Panc1 (cell line): ENCODE measurements at places on chromosomes 7 and 10.

GRCh38 chr10:94439275-94439861 lies 37.0 kb downstream of the TBC1D12 start:
- DNase-seq: no peak

- no peak for DNase-seq
Observed at GRCh38 chr7:140684066-140684950, 11.6 kb downstream of the ADCK2 start.

GRCh38 chr7:98084631-98085030 lies 22.0 kb upstream of the LMTK2 start:
- no peak for DNase-seq

GRCh38 chr7:88132725-88133124 lies 87.1 kb downstream of the SRI start:
- no peak for DNase-seq

DNA sequence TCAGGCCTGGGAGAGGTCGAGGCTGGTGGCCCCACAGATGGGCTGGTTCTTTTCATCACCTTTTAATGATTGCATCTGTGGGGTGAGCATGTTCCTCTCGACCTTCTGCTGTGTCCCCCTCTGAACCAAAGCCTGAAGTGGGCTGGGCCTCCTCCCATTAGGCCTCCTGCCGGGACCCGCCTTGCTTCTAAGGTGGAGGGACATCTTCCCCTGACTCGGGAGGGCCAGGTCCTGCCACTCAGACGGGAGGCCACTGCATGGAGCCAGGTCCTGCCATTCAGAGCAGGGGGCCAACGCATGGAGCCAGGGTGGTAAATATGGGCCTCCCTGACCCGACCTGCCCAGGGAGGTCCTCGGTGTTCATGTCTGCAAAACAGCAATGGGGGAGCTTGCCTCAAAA lies 188.4 kb downstream of the EBF3 start:
- DNase-seq: no peak

GRCh38 chr10:100859484-100859763 lies 53.3 kb upstream of the SLF2 start:
- DNase-seq: no peak

DNA sequence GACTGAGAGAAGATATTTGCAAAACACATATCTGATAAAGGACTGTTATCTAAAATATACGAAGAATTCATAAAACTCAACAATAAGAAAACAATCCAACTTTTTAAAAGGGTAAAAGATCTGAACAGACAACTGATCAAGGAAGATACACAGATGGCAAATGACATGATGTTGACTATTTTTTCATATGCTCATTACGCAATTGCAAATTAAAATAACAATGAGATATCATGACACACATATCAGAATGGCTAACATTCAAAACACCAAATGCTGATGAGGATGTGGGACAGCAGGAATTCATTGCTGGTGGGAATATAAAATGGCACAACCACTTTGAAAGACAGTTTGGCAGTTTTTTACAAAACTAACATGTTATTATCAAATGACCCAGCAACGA lies 8.9 kb downstream of the DENND11 start:
- no peak for DNase-seq

DNA sequence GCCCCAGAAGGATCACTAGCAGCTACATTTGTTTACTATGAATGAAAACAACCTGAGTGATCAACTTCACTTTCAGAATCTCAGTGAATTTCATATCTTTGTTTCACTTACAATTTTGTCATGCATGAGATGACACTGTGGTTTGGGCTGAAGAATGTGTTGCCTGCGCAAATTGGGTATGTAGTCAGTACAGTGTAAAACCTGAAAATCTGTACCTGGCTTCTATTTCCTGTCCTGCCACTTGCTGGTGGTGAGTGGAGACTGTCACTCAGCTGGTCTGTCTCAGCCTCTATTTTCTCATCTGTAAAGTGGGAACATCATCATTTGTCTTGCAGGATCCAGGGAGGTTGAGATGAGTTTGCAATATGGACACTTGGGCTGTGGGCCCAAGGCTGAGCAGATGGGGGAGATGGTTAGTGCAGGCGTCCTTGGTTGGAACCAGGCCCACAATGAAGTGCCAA lies 118.0 kb downstream of the WDFY4 start:
- no peak for DNase-seq

DNA sequence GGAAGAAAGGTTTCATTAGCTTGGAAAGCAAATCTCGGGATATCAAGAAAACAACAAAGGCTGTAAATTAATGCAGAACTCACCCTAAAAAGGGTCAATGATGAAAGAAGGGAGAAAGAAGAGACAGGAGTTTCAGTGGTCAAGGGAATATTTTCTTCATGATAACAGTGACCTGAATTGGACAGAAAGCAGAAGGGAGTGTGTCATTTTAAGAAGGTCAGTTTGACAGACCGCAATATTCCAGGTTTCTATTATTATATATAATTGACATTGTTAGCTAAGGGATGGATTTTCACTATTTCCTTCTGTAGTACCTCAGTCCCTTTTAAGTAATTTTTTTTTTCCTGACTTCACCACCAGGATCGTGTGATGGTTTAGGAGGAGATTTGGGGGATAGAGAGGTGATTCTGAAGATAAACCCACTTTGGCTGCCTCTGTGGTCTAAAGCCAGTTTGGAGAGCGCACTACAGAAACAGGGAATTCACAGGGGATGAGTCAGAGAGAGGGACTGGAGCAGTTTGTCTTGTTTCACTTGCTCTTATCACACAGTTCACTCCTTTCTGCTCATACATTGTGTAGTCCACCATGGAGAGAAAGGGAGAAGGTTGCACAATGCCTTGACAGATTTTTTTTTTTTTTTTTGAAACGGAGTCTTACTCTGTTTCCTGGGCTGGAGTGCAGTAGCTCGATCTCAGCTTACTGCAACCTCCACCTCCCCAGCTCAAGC lies 417.9 kb downstream of the AUTS2 start:
- DNase-seq: no peak

DNA sequence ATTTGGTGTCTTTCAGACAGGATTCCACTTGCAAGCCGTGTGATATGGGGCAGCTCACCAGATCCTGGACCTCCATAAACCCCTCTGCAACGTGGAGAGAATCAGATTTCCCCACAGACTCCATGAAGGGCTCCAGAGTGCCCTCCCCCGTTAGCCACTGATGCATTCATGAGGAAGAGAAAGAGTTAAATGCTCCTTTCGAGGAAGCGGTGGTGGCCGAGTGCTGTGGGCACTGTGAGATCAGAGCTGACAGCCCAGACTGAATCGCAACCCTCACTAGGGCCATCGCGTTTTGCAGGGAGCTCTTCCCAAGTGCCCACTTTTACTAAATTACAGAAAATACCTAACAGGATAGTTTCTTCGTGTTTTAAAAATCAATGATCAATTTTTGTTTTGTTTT lies 226.3 kb upstream of the ZNF32 start:
- DNase-seq: no peak

DNA sequence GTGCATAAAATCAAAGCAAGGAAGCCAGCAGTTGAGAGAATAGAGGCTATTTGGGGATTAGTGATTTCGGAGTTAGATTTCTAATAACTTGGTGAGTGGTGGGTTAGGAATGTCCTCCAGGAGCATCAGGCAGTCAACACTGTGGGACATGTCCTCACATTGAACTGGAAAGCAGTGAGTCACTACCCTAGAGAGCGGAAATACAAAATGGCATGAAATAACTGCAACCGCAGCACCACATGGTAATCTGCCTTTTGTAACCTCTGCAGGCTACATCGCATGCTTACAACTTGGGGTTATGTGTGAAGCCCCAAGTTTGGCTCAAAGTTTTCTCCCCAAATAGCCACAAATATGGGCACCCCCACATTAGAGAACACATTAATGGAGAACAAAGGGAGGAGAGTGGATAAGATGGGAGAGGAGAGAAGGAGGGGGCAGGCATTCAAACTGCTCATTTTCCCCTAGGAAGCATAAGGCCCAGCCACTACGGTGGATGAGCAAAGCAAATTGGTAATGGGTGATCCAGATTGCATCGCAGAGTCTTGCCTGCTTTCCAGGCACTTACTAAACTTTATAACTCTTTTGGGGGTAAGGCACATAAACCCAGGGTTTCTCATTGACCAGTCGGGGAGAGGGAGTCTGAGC lies 22.0 kb upstream of the SLF2 start:
- no peak for DNase-seq

GRCh38 chr7:130425796-130426195 lies 15.0 kb downstream of the CEP41 start:
- no peak for DNase-seq

DNA sequence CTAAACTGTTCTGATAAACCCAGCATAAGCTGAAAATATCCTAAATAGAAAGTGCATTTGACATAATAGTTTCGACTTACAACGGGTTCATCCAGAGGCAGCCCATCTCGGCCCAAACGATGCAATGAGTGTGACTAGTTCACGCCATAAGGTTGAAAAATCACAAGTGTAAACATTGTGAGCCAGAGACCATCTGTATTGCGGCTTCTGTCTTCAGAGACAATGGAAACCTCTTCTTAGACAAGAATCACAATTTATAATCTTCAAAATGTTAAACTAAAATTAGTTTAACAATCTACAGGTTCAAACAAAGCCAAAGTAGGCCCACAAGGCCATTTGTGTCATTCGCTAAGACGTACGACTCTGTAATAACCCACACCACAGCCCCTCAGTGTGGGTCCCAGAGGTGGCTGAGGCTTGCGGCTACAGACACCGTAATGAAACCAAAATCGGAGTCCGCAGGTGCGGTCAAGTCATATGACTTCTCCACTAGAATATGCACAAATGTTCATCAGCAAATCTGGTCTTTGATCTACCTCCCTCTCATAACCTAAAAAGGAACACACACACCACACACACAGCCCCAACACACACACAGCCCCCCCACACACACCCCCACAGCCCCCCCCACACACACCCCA lies 81.8 kb downstream of the DIP2C start:
- no peak for DNase-seq

DNA sequence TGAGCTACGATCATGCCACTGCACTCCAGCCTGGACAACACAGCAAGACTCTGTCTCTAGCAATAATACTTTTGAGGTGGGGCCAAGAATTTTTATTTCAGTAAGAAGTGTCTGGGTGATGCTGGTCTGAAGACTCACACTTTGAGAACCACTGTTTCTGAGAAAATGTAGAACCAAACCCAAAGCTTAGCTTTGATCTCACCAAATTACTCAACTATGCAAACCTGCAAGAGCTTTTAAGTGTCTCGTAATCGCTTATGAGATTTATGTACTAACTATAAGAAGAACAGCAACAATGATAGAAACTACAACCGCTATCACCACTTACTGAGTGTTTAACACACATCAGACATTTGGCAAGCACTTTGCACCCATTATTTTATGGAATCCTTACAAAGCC lies 29.5 kb downstream of the APBB1IP start:
- no peak for DNase-seq

DNA sequence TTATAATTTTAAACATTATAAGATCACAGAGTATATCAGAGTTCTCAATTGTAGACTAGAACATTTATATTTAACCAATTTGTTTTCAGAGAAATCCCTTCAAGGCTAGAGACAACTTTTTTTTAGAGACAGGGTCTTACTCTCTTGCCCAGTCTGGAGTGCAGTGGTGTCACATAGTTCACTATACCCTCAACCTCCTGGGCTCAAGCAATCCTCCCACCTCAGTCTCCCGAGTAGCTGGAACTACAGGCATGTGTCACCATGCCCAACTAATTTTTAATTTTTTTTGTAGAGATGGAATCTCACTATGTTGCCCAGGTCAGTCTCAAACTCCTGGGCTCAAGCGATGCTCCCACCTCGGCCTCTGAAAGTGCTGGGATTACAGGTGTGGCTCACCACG lies 15.3 kb downstream of the UCMA start:
- DNase-seq: no peak

DNA sequence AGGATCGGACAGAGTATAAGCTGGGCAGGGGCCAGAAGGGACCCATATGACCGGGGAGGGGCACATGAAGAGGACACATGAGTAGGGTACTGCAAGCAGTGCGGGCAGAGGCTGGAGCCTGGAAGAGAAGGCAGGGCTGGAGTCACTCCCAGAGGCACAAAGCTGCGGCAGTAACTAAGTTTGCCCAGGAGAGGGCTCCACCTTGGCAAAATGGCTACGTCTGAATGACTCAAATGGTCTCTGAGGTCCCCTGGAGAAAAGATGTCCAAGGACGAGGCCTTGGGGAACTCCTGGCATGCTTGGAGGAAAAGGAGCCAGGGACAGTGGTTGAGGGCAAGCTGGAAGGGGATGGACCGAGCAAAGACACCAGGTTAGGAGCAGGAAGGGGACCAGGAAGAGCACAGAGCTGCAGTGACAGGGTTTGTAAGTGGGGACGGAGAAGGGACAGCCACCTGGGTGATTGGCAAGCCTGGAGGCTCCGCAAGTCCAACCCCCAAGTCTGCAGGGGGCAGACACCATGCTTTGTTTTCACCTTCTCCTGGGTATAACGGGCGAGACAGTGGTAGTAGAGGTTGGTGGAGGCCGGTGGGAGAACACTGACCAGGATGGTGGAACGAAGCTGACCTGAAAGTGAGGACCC lies 43.1 kb upstream of the LBX1 start:
- peak; percentile 57 for DNase-seq

DNA sequence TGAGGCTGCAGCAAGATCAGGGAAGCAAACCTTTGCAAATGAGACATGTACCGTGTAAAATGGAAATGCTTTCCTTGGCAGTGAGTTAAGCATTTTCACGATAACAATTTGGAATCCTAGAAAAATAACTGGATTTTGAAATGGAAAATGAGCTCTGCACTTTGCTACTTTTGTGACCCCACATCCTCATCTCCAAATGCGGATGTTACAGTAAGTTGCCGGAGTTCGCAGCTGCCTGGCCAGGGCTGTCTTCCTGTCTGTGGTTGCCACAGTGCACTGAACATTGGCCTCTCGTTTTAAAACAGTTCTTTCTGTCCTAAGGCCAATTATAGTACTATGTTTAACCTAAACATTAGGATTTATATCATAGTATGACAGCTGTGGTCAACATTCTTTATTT lies 136.2 kb upstream of the FZD8 start:
- DNase-seq: no peak

GRCh38 chr10:123966896-123967231 lies 75.3 kb upstream of the CPXM2 start:
- DNase-seq: no peak

GRCh38 chr7:114821030-114821900 lies 100.6 kb upstream of the MDFIC start:
- DNase-seq: no peak

GRCh38 chr7:975702-976473 lies 539 bp upstream of the COX19 start:
- no peak for DNase-seq

GRCh38 chr7:25024066-25024465 lies 44.1 kb upstream of the OSBPL3 start:
- DNase-seq: no peak

DNA sequence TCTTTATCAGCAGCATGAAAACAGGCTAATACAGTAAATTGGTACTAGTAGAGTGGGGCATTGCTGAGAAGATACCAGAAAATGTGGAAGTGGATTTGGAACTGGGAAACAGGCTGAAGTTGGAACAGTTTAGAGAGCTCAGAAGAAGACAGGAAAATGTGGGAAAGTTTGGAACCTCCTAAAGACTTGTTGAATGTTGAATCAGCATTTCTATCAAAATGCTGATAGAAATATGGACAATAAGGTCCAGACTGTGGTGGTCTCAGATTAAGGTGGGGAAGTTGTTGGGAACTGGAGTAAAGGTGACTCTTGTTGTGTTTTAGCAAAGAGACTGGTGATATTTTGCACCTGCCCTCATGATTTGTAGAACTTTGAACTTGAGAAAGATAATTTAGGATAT lies 231.2 kb upstream of the KCND2 start:
- DNase-seq: no peak
